ENCODE measurements at places on chromosomes 16 and 17.

DNA sequence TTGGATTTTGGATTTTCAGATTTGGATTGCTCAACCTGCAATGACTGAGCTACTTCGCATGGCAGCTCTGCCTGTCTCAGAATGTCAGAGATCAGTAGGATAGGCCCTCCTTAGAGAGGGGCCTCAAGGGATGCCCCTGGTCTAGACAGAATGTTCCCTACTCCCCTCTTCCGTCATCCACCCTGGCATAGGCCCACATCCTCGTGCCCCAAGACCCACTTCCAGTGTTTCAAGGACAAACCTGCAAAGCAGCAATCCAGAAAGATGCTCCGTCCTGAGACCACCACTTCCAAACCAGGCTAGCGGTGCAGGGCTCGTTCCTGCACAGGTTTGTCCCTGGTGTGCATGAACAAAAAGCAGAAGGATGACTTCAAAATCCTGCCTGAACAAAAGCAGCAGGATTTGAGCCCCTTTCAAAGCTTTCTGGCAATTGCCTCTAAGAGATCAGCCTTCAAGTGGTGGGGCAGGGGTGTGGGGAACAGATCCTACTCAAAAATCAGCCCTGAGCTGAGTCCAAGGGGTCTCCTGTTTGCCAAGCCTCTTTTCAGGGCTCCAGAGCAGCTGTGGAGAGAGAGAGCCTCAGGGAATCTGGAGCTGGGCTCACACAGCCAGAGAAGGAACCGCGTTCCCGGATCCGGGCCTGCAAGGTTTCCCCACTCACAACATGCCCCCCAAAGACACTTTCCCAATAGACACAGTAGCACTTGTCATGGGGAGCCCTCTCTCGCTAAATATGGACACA lies 121.1 kb downstream of the SOCS1 start:
- no peak for DNase-seq

GRCh38 chr16:4372578-4373355 lies 1.1 kb downstream of the VASN start:
- no peak for DNase-seq

DNA sequence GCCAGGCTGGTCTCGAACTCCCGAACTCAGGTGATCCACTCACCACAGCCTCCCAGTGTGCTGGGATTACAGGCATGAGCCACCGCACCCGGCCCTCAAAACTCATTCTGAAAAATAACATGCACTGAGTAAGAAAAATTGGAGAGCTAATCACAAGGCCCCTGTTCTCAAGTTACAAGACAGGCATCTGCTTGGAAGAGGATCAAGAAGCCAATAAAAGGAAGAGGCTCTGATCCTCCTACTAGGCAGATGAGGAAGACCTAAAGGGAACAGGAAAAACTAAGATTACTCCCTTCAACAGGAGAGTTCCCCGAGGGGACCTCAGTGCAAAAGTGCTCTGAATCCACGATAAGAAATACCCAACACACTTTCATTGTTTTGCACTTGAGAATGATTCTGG lies 18.4 kb downstream of the BLMH start:
- DNase-seq, result no peak

- no peak for DNase-seq
These were observed 66.3 kb upstream of the GSE1 start for GRCh38 chr16:85546585-85547447.

GRCh38 chr17:68228817-68229570 lies 18.8 kb upstream of the AMZ2 start:
- no peak for DNase-seq

DNA sequence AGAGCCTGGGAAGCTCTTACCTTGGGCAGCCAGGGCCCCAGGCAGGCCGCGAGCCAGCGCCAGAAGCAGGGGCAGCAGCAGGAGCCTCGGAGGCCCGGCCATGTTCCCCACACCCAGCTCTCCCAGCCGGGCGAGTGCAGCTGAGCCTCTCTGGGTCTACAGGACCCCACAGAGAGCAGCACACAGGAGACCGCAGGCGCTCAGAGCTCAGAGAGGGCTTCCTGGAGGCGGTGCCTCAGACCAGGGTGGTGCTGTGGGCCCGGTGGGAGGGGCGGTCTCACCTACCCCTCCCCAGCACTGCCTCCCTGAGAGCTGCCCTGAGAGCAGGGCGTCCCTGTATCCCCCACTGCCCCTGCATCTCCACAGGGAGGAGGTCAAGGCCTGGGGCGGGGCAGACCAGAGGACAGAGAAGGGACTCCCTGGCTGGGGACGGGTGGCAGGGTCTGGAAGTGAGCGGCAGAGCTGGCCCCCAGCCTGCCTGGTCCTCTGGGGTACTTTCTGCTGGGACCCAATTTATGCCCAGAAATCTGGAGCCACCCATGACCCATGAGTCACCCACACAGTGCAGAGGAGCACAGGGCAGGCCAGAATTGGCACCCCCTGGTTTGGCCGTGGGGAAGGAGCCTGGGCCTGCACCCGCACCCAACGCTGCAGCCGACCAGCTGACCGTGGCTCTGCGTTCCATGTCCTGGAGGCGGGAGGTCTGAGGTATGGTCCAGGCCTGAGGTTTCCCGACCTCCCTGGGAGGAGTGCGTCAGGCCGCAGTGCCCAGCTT lies at the start of gene CD7:
TSS of gene CD7 (minus strand) at position 215 of the 775 bp plus-strand sequence. CDS start at position 102, 113 bp downstream.
- no peak for DNase-seq

GRCh38 chr17:61321344-61321743 lies 78.3 kb upstream of the TBX2 start:
- DNase-seq, result no peak

- no peak for DNase-seq
These were observed 13.9 kb downstream of the JPT2 start for GRCh38 chr16:1691956-1692355.

DNA sequence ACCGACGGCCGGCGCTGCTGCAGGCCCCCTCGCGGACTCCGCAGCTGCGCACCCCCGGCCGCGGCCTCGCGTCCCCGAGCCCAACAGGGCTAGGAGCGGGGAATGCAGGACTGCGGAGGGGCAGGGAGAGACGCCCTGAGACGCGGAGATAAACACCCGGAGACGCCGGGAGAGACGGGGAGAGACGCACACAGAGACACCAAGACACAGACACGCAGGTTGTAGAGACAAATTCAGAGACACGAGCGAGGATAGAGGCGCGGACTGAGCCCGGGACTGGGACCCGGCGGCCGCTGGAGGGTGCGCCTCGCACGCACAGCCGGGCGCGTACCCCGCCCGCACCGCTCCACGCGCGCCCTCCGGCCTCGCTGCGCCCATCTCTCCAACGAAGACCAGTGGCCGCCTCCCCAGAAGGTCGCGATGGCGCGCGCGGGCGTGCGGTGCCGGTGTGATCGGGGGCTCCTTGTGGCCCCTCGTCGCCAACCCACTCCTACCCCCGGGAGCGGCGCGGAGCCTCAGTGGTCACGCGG lies 902 bp downstream of the STAC2 start:
- no peak for DNase-seq

- DNase-seq, result no peak
These were observed 48.7 kb downstream of the WNT3 start for GRCh38 chr17:46769531-46770438.

DNA sequence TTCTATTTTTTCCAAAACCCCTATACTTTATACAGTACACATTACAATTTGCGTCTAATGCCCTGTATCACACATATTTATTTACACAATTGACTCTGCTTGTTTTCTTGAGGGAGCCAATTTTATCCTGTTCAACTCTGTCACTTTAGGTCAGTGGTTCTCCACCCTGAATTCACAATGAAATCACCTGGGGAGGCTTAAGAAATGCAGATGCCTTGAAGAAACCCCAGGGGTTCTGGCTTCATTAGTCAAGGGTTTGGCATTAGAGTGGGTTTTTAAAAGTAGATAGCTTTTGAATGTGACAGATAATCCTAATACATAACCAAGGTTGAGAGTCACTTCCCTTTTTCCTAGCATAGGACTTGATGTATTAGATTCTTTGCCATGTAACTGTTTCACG lies 398.6 kb upstream of the ERCC4 start:
- DNase-seq, result no peak

GRCh38 chr17:35291802-35292201 lies 48.9 kb downstream of the SLFN5 start:
- no peak for DNase-seq

DNA sequence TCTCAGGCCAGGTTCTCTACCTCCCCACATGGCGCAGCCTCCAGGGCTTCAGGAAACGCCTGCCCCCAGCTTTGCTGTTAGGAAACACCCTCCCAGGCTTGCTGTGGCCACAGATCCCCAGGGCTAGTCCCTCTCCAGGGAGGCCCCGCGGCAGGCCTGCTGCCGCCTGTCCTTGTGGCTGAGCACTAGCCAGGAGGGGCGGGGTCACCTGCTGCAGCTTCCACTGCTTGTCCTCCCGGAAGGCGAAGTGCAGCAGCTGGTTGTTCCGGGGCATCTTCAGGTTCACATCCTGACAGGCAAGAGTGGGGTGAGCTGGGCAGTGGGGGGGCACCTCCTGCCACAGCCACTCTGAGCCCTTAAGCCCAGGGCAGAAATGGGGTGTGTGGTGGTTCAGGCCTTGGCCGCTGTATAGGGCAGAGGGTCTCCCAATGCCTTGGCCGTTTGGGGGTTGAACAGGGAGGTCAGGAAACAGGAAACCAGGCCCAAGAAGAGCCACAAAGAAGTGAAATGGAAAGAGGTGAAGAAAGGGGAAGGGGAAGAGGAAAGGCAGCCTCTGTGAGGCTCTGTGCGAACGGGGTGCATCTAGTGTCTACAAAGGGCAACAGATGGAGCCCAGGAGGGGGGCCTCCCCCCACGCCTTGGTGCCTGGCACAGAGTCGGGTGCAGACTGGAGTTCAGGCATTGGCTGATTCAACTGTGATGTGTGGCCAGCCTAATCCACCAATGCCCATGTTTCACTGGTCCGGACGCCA lies 2.0 kb downstream of the ROGDI start:
- DNase-seq, result no peak

GRCh38 chr16:351804-352520 lies 561 bp downstream of the AXIN1 start:
- no peak for DNase-seq

DNA sequence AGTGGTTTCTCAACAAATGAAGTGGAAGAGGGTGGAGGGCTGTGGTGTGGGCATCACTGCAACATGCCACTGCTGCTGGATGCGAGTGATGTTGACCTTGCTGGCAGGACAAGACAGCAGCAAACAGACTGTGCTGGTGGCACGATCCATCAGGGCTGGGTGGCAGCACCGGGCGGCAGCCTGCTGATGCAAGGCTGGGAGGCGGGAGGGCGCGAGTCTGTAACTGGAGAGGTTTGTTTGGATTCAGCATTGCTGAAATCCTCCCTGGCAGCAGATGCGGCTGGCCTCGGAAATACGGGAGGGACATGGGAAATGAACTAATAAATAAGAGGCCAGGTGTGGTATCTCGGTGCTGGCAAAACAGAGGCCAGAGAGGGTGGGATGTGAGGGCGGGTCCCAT lies 224.2 kb downstream of the ENGASE start:
- DNase-seq, result no peak

- DNase-seq, result no peak
These were observed 39.3 kb downstream of the MEAK7 start for GRCh38 chr16:84465154-84465553.

DNA sequence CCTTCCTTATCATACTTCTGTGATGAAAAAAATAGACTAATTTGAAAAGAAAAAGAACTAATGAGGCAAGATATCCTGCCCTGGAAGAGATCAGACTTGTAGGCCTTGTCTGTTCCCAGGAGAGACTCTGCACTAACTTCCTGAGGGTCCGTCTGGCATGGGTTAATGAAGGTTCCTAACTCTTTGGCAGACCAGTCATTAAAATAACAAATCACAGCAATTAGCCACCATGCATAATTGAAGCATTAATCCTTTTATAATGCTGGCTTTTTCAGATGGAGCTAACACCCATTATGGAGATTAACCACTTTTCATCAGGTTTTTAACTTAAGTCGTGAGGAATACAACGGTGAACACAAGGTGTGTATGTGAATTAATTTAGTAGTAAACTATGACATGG lies 10.4 kb upstream of the KRT10 start:
- no peak for DNase-seq

DNA sequence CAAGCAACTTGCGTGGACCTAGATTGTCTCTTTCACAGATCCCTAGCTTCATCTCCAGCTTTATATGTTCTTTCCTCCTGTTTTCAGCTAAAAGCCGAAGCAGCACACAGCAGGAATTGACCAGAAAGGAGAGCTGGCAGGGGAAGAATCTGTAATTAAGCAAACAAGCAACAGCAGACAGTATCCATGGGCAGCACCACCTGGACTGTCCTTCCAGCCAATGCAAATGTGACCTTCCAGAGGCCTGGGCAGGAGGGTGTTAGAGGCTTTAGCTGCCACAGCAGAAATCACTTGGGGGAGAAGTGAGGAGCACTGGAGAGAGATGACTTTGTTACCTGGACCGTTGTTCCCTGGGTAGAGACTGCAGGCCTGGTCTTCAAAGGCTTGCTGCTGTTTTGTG lies 427.6 kb upstream of the GOT2 start:
- no peak for DNase-seq

GRCh38 chr16:68798398-68798797 lies 44.9 kb upstream of the TANGO6 start:
- DNase-seq, result no peak

- peak; percentile 77 for DNase-seq
These were observed 14.8 kb upstream of the MARVELD3 start for GRCh38 chr16:71610936-71611871.

- no peak for DNase-seq
These were observed 47.2 kb downstream of the ANKRD11 start for GRCh38 chr16:89442990-89443726.

- DNase-seq, result no peak
These were observed 34.2 kb downstream of the PIMREG start for GRCh38 chr17:6478486-6478885.

All from stimulated activated CD4-positive, alpha-beta T cell treated with anti-CD3 and anti-CD28 coated beads, Interleukin-1b, Interleukin-23, amount 100 ng/mL, for 1 hour (primary cell).